ENCODE measurements at places on chromosomes 1 and 21.

- DNase-seq: no peak
These were observed 123.2 kb downstream of the IGSF21 start for GRCh38 chr1:18230840-18231239.

GRCh38 chr21:24204641-24205040 is 1402.6 kb downstream of the MRPL39 start:
- no peak for DNase-seq

DNA sequence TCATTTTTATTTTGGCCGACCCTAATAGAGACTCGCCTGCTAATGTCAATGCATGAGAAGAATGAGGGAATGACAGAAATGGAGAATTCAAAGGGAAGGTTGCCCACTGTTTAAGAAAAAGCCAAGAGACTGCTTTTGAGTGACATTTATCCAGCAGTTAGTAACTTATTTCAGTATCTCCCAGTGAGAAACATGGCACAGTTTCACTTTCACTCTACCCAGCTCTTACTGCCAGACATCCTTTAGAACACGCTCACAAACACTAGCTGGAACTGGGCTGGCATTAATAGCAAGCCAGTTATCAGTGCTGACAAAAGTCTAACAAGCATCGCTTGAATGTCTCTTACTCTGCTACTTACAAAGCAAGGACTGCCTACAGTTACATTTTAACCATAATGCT is 8.5 kb downstream of the GGPS1 start:
- DNase-seq: no peak

GRCh38 chr21:44977616-44978340 is 37.9 kb downstream of the SLX9 start:
- DNase-seq: no peak

DNA sequence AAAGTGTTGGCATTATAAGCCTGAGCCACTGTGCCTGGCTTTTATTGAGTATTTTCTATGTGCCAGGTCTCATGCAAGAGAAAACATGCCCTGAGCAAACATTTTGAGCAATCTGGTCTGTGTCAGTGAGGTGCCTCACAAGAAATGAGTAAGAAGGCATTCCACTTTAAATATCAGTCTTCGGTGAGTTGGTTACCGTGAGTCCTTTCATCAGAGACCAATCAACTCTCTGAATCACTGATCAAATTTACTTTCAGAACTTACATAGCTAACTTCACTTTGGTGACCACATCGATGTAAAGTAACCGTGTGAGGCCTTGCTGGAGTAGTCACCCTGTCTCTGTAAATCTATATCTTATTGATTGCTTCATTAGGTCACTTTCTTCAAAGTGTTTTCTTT is 14.3 kb upstream of the DDX59 start:
- DNase-seq: no peak

DNA sequence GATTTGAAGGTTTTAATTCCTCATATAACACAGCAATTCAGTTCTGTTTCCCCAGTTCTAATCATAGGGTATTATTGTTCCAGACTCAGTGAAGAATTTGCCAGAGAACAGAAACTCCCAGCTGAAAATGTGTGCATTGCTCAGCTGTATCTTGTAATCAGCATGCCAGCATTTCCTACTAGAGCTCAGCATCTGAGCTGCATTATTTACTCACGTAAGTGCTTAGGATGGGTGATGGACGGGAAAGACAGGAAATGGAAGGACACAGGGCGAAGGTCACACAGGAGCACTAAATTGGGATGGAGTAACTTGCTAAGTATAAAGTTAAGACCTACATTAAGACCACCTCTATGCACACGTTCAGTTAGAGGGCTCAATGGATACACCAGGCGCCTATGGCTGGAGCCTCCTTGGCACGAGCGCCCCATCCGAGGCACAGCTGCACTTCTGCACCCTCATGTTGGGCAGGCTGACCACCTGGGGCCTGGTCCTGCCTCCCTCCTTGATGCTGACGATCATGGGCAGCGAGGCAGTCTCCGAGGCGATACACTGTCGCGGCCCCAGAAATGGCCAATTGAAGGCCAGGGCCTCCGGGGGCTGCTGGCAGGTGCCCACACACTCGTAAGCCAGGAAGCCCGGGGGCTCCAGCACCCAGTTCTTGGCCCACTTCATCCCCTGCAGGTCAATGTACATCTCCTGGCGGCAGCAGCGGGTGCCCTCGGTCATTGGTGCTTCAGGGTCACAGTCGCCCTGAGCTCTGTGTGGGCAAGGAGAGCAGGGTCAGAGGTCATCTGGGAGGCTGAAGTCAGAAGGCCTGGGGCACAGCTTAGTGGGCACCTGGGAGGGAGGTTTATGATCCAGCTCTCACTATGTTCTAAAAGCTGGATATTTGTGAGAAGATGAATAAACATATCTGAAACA is 3.7 kb downstream of the LEFTY2 start:
- DNase-seq: no peak

DNA sequence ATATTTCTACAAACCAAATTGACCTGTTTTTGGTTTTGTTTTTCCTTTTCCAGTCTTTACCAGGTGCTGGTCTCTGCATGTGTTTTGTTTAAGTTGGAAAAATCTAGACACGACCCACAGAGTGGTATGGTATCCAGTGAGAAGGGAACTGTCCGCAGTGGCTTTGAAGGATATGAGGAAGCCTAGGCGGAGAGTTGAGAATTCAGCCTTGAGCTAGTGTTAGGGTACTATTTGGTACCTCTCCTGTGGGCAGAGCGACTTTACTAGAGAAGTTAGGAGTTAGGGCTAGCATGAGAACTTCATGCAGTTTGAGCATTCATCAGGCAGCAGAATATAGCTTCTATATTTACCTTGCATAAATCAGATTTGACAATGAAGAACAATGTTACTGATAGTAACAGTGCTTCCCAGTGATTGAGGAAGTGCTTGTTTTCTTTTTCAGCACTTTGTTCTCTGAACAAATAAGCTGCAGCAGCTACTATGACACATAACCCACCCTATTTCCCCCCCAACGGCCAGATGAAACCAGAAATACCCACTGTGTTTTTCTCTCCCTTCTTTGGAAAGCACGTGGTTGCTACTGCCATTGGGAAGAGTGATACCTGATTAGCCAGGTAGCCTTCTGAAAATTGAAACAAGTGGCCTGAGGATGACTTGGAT is 19.0 kb downstream of the MRPS6 start:
- no peak for DNase-seq

GRCh38 chr1:212753749-212754148 is 37.8 kb downstream of the NSL1 start:
- no peak for DNase-seq

GRCh38 chr1:219784660-219785381 is 143.5 kb downstream of the SLC30A10 start:
- DNase-seq: no peak

DNA sequence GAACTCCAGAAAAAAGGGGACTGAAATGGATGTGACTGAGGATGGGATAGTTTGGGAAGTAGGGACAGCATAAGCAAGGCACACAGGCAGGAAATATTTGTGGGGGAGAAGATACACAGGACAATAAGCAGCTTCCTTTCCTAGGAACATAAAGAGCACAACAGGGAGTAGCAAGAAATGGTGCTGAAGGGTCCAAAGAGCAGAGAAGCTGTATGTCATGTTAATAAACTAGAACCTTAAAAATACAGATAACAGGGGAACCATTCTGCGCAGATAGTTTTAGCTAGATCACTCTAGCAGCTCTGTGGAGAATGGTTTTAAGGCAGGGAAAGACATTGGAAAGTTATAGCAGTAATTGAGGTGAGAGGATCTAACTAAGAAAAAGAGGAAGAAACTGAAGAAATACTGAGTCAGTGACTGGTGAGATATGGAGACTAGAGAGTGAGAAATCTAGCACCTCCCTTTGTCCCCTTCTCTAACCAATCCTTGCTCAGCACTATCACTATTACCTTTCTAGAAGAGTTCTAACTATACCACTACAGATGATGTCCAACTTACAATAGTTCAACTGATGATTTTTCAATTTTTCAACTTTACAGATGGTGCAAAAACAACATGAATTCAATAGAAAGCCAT is 95.0 kb downstream of the CDC42BPA start:
- DNase-seq: no peak

- DNase-seq: peak; percentile 72
These were observed at the start of gene RNF2 for GRCh38 chr1:185044981-185045813. Gene RNF2, plus strand, starts transcription at chr1:185045558. Its CDS starts 41,996 bp downstream, at chr1:185087554.

GRCh38 chr1:197553281-197553680 is 222.0 kb downstream of the DENND1B start:
- DNase-seq: no peak

GRCh38 chr1:90593312-90593711 is 123.8 kb downstream of the BARHL2 start:
- DNase-seq: no peak

DNA sequence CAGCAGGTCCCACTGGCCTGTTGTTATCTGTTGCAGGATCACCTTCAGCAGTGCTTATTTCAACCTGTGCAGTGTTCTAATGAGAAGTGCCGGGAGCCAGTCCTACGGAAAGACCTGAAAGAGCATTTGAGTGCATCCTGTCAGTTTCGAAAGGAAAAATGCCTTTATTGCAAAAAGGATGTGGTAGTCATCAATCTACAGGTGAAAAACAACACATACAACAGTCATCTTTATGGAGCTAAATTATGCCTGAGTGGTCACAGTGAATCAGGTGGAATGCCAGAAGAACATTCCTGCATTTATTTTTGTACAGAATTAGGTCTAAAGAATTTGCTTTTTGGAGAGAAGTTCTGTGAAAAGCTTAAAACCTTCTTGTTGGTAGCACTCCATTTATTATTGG is 33.2 kb downstream of the TRAF5 start:
- DNase-seq: no peak

- DNase-seq: peak; percentile 25
These were observed 106.4 kb upstream of the PBX1 start for GRCh38 chr1:164452549-164452948.

DNA sequence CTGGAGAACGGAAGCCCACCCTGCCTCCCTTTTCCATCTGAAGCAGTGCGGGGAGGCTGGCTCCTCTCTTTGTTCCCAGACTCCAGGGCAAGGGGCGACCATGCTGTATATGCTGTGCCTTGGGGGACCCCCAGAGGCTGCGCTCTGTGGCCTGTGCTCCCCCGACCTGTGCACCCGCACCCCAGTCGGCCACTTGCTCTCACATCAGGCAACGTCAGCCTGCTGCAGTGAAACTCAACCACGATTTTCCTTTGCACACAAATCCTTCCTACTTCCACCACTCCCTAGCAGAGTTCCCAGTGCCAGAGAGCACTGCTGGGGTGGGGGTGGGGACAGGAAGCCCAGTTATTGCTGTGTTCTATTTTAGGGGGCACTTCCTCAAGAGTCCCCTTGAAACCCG is 52.5 kb downstream of the SIM2 start:
- DNase-seq: no peak

- no peak for DNase-seq
These were observed 29.2 kb downstream of the ZNF281 start for GRCh38 chr1:200380589-200381021.

DNA sequence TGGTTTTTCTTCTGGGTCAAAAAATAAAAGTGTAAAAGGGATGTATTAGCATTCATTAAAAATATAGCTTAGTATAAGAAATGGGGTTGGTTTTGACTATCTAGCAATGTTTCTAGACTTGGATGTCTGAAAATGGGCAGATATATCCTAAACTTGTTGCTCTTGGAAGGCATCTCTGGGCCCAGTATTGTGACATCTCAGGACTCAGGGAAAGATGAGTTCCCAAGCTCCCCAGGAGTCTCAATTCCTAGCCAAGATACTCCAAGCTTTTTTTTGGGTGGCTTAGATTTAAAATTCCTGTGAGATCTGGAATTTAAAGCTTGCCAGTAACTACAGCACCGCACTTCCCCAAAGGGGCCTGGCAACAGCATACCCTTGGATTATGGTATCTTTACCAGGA is 11.5 kb upstream of the HSD17B7 start:
- DNase-seq: no peak

DNA sequence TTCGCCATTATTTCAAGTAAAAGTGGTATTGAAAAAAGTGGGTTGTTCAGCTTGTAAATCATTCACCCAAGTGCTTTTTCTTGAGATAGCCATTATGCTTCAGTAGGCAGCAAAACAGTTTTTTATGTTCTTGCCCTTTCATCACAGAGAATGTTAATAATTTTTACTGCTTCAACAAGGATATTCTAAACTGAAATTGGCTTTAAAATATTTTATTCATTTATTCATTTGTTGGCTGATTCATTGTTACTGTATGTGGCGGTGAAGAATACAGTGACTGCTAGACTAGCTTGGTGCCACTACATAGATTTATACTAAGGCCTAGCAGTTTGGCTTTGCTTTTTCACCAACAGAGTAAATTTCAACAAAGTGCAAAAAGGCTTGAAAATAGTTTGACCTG is 121.5 kb downstream of the OLFML2B start:
- no peak for DNase-seq

- no peak for DNase-seq
These were observed at the start of gene SLC37A1 for GRCh38 chr21:42513151-42513984. Gene SLC37A1, plus strand, starts transcription at chr21:42513852. Its CDS starts 4,603 bp downstream, at chr21:42518455.

DNA sequence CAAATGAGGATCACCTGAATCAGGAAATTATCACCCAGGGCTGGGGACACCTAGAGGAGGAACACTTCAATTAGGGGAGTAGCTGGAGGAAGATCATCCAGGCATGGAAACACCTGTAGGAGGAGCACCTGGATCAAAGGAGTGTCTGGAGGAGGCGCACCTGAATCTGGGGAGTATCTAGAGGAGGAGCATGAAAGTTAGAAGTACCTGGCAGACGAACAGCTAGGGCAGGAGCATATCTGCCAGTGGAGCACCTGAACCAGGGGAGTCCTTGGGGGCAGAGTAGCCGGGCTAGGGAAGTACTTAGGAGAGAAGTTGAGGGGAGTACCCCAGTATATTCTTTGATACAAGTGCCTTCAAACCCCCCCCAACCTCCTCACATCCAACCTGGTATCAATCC is 1.3 kb downstream of the C1orf210 start:
- no peak for DNase-seq

GRCh38 chr1:18373882-18374493 is 106.7 kb upstream of the KLHDC7A start:
- DNase-seq: peak; percentile 7

GRCh38 chr1:96887501-96887900 is 165.9 kb downstream of the PTBP2 start:
- DNase-seq: no peak

- DNase-seq: no peak
These were observed 35.5 kb downstream of the SLC66A1 start for GRCh38 chr1:19347533-19348172.

- no peak for DNase-seq
These were observed 10.7 kb upstream of the HUNK start for GRCh38 chr21:31862078-31862477.

- no peak for DNase-seq
These were observed 32.6 kb downstream of the FGGY start for GRCh38 chr1:59329412-59330053.

- peak; percentile 82 for DNase-seq
These were observed 3.5 kb upstream of the TRIT1 start for GRCh38 chr1:39886757-39887231.

DNA sequence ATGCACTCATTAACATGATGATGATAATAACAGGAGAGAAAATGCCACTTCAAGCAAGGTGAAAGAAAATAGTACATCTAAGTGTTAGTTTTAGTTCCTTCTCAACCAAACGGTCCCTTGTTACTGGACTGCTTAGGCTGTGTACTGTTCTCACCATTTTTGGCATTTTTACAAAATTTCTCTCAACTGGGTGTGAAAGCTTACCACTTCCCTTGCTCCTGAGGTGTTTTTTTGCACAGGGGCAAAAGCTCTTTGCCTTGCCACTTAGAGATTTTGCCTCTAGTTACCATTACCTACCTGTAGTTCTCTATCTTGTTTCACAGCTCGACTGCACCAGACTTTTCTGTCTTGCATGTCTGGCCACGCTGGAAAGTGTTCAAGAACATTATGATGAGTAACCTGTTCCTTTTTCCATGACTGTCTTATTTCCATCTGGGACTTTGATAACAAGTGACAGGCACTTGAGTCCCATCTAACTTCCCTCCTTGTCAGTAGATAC is 10.7 kb downstream of the NEK7 start:
- no peak for DNase-seq

GRCh38 chr1:86699186-86699585 is 5.2 kb upstream of the SH3GLB1 start:
- DNase-seq: no peak
